Activated naive CD4-positive, alpha-beta T cell treated with anti-CD3 and anti-CD28 coated beads for 36 hours (primary cell): ENCODE measurements at places on chromosomes 2 and 18. TPM values are rescaled to one million over a fixed set of nuclear protein-coding genes. Genes with fewer than 3 reads are reported as not detected.

DNA sequence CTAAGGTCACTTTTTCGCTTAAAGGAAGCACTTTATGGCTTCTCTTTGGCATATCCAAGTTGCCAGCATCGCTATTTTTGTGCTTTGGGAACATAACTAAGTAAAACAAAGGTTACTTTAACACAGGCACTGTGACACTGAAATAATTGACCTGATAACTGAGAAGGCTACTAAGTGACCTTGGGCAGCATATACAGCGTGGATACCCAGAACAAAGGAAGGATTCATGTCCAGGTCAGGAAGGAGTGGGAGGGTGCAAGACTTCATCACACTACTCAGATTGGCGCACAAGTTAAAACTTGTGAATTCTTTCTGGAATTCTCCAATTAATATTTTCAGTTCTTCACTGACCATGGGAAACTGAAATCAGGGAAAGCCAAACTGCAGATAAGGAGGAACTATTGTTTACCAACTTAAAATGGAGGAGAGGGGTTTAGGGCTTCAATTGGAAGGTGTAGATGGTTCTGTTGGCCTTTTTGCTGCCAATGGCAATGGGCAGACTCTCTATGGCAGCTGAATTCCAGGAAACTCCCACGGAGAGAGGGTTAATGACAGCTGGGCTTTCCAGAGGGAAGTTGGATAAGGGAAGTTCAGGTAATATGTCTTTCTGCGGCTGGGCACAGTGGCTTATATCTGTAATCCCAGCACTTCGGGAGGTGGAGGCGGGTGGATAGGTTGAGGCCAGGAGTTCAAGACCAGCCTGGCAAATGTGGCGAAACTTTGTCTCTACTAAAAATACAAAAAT lies 45.3 kb downstream of the COMMD1 start:
- DNase-seq = no peak

DNA sequence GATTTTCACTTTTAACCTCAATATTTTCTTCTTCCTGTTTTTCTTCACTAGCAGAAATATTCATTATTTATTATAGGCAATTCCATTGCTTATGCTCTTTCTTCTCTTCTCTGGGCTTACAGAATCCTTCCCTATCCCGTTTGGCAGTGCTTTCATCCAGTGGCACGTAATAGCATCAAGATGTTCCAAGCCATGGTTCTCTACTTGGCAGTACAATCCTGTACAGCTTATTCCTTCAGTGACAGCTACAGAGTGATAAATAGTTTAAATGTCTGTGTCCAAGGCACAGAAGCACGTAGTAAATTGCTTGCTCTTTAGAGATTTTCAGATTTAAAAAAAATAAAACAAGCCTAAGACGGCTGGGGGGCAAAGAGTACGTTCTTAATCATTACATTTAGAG lies 1964.3 kb downstream of the SUCLG1 start:
- no peak for DNase-seq

DNA sequence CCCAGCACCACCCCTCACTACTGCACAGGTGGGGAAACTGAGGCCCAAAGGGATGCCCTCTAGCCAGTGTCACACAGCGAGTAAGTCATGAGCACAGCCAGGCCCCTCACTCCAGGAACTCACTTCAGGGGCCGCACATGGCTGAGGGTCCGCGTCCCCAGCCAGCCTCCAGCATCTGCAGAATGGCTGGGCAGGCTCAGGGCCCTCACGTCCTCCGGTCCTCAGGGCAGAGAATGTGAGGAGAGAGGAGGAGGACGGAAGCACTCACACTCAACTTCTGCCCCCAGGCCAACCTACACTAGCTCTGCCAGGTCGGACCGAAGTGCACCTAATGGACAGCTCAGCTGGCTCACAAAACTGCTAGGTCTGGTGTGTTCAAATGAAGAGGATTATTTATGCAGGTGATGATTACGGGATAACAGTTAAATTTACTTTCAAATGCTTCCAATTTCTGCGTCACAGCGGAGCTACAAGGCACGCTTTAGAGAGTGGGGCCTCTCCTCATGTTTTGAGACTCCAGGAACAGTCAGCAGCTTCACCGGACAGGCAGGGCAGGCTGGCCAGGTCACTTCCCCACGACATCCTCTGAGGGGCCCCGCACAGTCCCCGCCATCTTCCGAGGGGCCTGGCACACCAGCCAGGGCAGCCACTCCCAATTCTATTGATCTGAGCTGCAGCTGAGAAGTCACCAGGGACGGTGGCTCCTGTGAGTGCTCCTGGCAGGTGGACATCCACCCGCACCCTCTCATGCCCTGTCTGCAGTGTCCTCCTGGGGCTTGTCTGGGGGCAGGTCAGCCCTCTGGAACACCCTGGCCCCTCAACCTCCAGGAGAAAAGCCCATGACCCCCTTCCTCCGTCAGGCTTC lies 26.5 kb downstream of the KIF1A start:
- no peak for DNase-seq

DNA sequence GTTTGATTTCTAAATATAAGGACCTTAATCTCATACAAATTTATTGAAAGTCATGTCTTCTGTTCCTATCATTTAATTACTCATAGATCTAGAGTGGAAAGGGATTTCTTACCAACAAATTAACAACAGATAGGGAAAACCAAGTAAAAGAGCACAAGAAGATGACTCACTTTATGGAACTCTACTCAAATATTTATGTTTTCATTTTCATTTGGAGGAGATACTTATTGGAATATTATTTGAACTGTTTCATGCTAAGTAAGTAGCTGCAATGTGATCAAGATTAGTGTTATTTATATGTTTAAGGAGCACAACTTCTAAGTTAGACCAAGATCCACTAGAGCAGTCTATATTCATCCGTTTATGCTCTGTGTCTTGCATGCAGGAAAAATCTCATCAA lies 1.3 kb downstream of the NT5C1B start:
- no peak for DNase-seq

- no peak for DNase-seq
These were observed 68.0 kb downstream of the NPAS2 start for GRCh38 chr2:100887713-100888495.

CROCC2 gene
- total RNA-seq = not detected

GRCh38 chr2:68230241-68231060 lies 21.9 kb downstream of the PPP3R1 start:
- no peak for DNase-seq

FEV gene
- total RNA-seq = not detected

DNA sequence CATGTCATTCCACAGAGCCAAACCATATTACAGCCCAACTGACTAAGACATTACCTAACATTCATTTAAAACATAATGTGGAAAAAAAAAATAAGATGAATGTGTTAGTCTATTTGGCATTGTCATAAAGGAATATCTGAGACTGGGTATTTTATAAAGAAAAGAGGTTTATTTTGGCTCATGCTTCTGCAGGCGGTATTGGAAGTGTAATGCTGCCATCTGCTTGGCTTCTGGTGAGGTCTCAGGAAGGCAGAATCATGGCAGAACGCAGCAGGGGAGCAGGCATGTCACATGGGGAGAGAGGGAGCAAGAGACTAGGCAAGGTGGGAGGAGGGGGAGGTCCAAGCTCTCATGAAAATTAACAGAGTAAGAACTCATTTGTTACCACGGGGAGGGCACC lies 504.8 kb upstream of the LRATD1 start:
- DNase-seq = no peak

FZD7 gene
- 0.17 TPM for total RNA-seq

GNAL gene
- total RNA-seq = not detected

HOXD3 gene
- not detected for total RNA-seq

GRCh38 chr2:167411367-167411766 lies 523.1 kb downstream of the XIRP2 start:
- no peak for DNase-seq

DNA sequence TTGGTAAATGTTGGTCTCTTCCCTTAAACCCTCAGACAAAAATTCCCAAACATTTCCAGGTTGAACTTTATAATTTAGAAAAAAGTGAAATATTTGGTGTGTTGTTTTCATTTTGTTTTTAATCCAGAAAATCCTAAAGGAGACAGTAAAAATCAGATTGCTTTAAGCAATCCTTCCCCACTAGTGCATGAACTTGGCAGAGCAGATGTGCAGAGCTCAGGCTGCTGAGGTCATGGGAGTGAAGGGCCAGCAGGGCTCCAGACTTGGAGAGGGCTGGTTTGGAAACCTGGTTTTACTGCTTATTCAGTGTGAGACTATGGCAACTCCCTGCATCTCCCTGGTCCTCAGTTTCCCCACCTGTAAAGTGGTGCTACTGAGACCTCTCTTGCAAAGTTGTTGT lies 66.7 kb upstream of the TEX51 start:
- no peak for DNase-seq
